ENCODE measurements at places on chromosomes 13 and 19.

- no peak for DNase-seq
These were observed 447.1 kb downstream of the KLF12 start for GRCh38 chr13:73687087-73687486.

- DNase-seq: peak; percentile 73
These were observed 5.6 kb upstream of the DPF1 start for GRCh38 chr19:38229585-38230073.

DNA sequence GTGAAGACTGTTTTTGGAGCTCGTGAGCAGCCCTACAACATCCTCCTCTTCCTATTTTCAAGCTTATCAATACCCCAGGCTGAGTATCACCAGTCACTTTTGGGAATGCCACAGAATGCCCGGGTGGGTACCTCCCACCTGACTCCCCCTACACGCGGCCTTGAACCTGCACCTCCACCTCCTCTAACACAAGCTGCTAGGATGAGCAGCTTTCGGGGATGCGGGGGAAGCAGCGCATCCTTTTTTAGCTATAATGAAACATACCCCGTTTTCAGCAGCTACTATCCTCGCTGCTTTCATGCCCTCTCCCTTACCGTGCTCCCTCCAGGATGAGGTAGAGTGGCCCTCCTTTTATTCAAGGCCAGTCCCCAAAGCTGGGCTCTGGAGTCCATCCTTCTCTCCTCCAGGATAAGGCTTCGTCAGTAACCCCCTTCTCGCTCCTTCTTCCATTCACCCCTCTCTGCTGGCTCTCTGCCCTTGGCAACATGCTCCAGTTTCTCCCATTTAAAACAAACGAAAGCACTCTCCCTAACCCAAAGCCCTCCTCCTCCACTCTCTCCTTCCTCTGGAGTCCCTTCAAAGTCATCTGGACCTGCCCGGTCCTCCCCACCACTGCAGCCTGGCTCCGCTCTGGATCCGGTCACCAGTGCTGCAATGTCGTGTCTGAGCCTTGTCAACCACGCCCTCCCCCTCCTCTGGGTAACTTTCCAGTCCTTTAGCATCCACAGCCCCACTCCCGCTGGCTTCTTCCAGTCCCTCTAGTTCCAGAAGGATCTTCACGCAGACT, 55.3 kb downstream of the STK24 start:
- DNase-seq: no peak

- peak; percentile 74 for DNase-seq
These were observed 27.7 kb downstream of the GADD45B start for GRCh38 chr19:2503521-2504109.

DNA sequence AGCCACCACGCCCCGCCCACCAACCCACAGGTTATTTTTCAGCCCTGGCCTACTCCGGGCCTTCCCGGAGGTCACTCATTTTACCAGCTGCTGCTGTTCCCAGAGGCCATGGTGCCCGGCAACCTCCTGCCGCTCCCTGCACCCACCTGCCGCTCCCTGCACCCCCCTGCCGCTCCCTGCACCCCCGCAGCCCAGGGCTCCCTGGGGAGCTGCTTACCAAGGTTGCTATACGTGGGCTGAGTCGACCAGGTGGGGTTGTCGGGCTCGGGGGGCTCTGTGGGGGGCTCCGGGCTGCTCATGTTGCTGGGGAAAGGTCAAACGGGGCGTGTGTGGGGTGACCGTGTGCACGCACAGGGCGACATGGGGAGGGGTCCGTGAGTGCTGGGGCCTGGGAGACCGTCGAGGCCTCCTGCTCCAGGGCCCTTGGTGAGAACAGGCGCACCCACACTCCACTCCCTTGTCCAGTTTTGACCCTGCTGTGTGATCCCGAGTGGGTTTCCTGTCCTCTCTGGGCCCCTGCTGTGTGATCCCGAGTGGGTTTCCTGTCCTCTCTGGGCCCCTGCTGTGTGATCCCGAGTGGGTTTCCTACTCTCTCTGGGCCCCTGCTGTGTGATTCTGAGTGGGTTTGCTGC, 1.2 kb downstream of the PEAK3 start:
- DNase-seq: no peak

DNA sequence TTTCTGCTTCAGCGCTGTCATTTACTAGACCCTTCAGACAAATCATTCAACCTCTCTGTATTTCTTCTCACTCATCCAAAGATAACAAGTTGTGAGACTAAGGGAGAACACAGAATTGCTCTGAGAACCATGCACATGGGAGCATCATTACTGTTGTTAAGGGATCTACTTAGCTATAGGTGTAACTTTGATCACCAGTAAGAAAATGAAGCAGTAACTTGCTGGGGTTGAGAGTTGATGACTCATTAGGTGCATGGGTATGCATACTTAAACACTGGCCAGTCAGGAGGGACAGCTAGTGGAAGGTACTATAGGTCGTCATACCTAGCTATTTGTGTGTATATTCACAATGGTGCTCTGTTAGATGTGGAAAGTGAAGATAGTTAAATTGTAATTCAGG, 61.5 kb downstream of the B3GLCT start:
- peak; percentile 36 for DNase-seq

GRCh38 chr13:52405369-52405766, 604 bp downstream of the THSD1 start:
- DNase-seq: peak; percentile 35

Measured in epithelial cell of esophagus (primary cell).